ENCODE measurements at places on chromosomes 4 and X.

DNA sequence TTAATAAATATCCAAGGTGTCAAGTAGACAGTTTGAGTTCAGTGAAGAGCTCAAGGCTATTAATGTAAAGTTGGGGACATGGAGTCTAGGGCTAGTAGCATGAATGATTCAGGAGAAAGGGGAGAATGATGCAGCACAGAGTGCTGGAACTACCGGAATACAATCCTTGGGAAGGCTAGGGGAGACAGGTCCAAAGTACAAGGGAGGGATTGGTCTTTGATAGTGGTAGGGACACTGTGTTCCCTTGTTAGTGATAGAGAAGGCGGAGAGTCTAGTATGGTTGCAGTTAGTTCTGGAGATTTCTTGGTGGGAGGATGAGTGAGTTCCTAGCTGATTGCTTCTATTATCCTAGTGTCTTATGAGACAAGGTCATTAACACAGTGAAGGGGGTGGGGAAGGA is 8.7 kb downstream of the GCNA start:
- DNase-seq: no peak

DNA sequence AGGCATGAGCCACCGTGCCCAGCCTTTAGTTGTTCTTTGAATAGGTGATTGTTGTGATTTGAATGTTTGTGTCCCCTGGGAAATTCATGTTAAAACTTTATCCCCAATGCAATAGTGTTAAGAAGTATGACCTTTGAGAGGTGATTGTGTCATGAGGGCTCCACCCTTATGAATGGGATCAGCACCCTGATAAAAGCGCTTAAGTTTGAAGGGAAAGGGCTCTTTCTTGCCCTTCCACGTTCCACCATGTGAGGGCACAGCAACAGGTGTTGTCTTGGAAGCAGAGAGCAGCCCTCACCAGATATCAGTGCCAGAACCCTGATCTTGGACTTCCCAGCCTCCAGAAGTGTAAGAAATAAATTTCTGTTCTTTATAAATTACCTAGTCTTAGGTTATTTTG is 33.7 kb upstream of the RP2 start:
- DNase-seq: no peak

DNA sequence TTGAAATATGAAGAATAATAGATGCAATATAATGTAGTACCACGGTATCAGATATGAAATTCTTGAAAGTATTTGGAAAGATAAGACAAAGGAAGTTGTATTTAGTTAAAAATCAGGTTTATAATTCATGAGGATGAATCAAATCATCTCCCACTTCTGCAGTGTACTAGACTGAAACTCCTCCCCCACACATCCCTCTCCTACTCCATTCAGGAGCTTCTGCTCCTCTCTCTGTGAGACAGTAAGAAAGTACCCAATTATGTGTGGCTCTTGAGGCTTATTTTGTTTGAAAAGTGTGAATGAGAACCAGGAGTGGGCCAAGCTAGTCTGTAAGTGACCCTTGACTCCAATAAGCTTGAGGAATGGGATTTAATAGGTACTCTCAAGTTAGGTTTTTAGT is 9.5 kb downstream of the SLAIN2 start:
- DNase-seq: no peak

DNA sequence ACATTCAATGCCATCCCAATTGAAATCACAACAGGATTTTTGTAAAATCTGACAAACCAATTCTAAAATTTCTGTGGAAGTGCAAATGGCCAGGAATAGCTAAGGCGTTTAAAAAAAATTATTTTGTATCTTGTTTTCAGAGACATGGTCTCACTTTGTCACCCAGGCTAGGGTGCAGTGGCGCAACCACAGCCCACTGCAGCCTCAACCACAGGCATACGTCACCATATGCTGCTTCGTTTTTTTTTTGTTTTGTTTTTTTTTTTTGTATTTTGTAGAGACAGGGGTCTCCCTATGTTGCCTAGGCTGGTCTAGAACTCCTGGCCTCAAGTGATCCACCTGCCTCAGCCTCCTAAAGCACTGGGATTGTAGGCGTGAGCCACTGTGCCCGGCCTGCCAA is 24.5 kb downstream of the ZNF41 start:
- DNase-seq: no peak
